ENCODE measurements at places on chromosomes 5 and 9.
A peak's percentile ranks its signal among the peaks of the same experiment; 100 is the strongest.

- DNase-seq = no peak
Observed at GRCh38 chr9:21634951-21635350, 152.8 kb upstream of the IFNE start.

- no peak for DNase-seq
Observed at GRCh38 chr9:93655621-93656425, 79.4 kb downstream of the PHF2 start.

DNA sequence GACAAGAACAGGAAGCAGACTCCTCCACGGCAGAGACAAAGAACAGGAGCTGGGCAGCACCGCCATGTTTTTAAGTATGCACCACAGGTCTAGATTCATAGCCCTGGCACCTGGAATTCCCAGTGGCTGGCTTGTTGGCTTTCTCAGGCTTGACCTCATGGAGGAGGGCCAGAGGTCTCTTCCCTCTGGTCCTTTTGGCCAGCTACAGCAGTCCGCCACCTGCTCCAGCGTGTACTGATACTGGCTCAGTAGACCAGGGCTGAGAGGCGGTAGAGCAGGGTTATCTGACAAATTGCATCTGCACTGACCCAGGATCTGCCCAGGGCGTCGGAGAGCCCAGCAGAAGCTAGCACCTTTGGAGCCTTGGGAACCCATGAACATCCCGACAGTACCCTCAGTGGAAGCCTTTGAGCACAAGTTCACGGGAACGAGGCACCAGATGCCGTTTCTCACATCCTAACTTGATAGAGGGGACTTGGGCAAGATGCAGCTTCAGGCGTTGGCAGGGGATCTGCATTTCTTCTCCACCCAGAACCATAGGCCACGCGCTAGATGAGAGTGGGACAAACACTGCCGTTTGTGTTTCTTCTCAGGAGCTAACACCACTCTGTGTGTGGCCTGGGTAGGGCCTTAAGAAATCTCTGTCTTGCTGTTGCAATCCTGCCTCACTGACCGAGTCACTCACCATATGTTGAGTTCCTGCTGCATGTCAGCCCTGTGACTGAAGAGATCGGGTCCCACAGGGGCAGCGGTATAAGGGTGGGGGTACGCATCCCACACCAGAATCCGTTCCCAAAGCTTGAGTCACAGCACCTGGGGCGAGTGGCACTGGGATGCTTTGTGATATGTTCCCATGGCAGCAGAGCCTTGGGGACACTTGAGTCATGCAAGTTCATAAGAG, 90.3 kb upstream of the OTULINL start:
- DNase-seq = peak; percentile 60

DNA sequence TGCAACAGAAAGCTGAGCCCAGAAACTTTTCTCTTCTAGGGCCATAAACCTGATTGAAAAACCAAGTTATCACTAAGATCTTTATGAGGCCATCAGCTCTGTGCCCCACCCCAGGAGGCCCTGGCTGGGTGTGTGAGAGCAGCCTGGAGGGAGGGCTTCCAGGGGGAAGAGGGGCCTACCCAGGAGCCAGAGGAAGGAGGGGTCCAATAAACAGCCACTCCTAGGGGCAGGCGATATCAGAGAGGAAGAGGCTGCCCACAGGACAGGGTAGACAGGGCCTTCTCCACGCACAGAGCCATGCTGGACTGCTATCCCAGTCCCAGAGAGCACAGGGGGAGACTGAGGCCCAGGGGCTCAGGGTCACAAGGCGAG, 4.5 kb upstream of the CDX1 start:
- no peak for DNase-seq

DNA sequence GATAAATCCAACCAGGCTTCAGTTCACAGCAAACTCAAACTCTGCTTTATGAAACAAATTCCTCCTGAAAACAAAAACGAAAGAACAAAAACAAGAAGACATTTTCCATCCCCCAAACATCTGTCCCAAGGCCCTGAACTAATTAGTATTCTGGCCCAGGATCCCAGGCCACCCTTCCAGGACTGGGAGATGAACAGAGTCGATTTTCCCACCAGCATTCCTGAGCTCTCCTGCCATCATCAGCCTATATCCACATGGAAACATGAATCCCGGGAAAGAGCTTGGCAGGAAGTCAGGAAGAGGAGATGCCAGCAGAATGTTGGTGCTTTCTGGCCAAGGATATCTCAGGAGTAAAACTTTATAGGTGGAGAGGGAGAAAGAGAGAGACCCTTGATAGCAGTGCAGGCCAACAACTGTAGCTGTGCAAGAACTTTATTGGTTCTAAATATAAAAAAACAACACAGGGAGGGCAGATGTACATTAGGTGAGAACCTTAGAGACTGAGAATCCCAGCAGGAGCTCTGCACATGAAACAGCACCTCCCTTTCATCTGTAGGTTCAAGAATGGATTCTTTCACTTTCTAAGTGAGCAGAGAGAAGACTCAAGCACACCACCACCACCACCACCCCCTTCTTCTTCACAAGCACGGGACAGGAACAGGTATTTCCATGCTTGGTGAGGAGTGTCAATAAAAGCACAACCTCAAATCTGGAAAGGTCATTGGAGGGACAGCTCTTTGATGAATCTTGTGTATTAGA, 190.7 kb upstream of the TAS2R1 start:
- no peak for DNase-seq

- DNase-seq = no peak
Observed at GRCh38 chr5:143040622-143041021, 270.4 kb downstream of the ARHGAP26 start.

GRCh38 chr9:36542355-36542754, 30.3 kb upstream of the MELK start:
- no peak for DNase-seq

GRCh38 chr9:1870915-1871314, 144.2 kb upstream of the SMARCA2 start:
- no peak for DNase-seq

DNA sequence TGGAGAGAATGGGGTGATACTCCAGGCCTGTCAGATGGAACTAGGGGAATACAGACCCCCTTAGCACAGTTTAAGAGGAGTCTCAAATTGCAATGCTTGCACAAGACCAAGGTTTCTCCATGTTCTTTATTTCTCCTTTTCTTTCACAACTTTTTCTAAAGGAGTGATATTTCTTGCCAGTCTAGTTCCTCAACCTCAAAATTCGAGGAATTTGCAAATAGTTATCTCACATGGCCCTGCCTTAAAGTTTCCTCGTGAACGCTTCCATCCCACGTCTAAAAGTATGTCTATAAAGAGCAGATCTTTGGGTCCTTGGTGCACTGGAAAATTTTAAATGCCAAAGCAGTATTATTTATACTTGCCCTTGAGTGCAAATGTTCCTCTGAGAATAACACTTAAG, 373.8 kb upstream of the KLF4 start:
- DNase-seq = peak; percentile 87

GRCh38 chr9:121050128-121050988, at the start of gene C5:
Gene C5, minus strand, starts transcription at chr9:121050275. Its CDS starts 29 bp downstream, at chr9:121050246.
- no peak for DNase-seq

DNA sequence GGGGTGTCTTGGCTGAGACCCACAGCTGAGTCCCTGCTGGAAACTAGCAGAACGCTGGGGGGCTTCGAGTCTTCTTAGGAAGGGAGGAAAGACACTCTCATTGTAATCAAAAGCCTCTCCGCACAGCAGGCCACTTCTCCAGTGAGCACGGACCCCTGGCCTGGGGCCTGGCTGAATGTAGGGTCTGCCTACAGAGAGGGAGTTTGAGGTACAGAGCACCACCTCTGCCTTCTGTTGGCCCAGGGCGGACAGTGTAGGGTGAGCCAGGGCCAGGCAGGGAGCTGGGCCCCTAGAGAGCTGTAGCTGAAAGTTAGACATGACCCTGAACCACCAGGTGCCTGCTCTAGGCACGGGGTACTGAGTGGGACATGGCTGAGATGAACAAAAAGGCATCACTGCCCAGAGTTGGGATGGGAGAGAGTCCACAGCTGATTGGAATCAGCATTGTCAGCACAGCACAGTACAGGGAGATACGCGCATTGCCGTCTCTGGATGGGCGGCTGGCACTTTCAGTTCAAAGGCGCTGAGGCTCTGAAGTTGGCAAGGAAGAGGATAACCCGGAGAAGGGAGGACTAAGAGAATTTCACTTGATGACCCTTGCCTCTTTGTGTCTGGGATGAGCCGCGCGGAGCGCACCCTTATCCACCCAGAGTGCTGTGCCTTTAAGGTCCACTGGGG, 363 bp upstream of the SLC25A48 start:
- peak; percentile 41 for DNase-seq

- no peak for DNase-seq
Observed at GRCh38 chr9:123645126-123645525, 284.8 kb downstream of the DENND1A start.

DNA sequence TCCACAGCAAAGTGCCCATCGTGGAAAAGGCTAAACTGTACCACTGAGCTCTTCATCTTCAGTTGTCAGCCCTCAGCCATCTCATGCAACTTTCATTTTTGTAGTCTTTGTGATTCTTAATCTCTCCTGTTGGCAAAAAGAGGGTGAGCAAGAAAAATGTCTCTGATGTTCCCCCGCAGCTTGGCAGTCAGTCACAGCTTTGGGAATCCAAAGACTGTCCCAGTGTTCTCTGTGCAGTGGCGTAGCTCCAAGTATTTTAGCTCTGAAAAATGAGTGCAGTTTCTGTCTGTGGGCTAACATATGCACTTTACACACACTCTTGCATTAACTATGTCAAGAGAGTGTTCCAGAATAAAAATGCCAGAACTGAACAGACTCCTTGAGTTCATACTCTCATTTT, 372.2 kb downstream of the TMEM232 start:
- DNase-seq = no peak

- no peak for DNase-seq
Observed at GRCh38 chr9:92492781-92493401, 10.6 kb upstream of the ASPN start.

DNA sequence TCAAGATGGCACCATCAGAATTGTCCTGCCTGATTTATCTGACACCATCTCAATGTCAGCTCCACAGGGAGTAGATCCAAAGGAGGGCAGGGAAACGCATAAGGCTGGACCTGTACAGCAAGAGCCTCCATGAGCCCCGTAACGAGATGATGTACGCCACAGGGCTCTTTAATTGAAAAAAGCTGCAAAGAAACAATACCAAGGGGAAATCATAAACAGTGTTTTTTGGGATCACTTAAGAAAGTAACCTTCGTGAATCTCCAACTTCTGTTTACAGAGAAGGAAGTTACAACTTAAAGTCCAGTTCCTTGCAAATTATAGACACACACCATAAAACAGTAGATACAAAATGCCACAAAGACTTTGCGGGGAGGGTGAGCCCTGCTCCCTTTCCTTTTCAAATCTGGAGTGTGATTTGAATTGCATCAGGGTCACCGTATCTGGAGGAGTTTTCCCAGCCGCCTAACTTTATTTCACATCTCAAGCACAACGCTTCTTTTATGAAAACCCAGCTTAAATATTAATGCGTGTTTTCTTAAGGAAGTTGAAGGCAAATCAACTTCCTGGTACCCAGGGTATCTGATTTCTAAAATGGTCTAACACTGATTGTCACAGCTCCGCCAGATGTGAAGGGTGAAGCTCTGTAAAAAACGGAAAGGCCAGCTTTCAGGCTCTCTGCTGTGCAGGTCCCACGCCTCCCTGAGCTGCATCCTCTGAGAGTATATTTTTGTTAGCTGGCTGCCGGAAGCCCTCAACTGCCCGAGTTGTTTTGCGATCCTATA, 88.9 kb downstream of the EBF1 start:
- peak; percentile 9 for DNase-seq

DNA sequence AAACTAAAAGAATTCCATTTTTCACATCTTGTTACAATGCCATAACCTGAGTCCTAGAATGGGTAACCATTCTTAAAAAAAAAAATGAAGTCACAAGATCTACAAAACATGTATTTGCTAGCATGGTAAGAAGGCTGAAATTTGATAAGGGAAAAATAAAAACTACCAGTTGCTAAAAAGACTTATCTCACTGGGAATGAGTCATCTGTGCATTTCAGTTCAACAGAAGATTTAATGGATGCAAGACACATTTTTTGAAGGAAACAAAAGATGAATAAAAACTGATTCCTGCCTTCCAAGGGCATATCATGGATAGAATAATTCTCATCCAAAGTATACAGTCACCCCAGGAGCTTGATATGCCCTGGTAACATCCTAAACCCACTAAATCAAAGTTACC, 47.2 kb downstream of the SGTB start:
- DNase-seq = no peak

GRCh38 chr9:120758544-120758943, 34.7 kb downstream of the FBXW2 start:
- no peak for DNase-seq

DNA sequence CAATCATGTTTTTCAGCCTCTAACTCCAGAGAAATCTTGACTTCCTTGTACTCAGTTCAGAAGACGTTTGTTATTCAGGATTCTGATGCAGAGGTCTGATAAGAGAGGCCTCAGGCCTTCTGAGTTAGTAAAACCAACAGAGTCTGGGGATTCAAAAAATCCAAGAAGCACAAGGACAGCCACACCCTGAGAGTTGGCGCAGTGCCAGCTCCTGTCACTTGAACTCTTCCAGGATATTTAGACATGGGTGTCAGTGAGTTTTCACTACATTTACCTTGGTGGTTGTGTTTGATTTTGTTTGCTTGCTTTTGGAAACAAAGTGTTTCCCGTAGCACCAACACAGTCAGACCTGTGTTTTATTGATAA, 41.6 kb upstream of the PDE8B start:
- no peak for DNase-seq

DNA sequence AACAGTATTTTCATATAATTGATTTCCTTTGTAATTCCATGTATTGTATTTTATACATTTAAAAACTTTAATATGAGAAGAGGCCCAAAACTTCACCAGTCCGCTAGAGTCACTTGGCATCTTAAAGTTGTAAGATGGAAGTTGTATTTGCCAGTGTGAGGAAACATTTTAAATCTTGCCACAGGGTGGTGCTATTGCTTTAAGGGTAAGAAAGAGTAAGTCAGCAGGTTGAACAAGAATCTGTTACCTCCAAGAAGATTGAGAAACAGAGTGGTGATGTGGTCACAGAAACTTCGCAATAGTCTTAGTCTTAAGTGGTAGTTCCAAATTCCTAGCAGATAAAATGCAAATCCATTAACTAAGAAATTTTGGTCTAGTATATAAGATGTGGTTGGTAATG, 39.8 kb upstream of the RANBP6 start:
- peak; percentile 95 for DNase-seq

DNA sequence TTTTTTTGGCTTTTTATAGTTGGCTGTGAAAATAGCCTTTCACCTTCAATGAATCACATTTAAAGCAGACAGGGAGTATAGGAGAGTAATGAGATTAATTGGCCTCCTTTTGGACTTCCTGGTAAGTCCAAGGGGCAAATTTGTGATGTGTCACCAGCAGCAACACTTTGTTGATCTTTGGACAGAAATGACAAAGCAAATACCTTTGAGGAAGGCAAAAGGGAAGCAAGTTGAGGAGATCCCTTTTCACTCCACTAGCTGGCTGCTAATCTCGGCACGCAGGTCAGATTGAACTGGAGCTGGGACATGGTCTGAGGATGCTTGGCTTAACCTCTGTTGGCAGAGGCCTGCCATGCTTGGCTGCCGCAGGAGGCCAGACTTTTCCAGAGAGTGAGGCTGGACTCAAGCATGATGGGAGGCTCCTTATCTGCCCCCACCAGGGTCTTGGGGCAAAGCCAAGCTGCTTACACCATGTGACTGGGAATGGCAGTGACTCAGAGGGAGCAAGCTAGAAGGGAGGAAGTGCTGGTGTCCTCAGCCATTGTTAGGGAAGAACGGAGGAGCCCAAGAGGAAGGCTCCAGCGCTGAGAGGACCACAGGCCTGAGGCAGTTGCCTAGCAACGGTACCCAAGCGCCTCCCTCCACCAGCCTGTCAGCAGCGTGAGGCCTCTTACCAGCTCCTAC, 174.5 kb upstream of the MAP1B start:
- no peak for DNase-seq

Measured in inflammatory macrophage treated with lipopolysaccharide for 1 hour (primary cell).